ENCODE measurements at places on chromosomes 3 and 15.

DNA sequence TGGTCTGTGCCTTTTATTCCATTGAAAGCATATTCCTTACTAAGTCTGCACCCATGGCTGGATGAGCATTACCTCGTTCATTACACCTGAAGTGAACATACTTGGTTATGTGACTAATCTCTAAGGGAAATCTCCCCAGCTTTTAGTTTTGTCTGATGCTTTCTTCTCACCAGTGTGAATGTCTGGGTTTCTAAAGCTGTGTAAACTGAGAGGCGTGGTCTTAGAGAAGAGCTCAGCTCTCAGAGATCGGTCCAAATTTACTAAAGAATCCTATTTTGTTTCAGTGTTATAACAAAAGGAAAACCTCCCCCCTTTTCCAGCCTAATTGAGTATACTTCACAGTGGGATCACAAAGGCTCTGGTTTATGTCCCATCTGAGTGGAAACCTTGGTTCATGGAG, 352.3 kb downstream of the PTPRG start:
- no peak for DNase-seq

DNA sequence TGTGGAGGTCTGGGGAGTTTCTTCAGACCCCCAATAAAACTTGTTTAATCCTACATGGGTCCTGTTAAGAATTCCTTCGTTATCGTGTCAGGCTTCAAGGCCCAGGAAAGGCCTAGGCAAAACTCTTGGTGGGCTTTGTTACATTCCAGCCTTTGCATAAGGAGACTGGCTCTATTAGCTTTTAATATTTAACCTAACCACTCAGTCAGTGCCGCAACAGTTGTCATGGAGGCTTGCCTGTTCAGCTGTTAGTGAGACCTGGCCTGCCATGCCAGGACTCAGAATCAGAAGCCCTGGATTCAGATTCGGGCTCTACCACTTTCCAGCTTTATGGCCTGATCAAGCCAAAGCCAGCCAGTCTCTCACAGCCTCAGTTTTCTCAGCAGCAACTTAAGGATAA, 19.6 kb downstream of the EIF1B start:
- no peak for DNase-seq

DNA sequence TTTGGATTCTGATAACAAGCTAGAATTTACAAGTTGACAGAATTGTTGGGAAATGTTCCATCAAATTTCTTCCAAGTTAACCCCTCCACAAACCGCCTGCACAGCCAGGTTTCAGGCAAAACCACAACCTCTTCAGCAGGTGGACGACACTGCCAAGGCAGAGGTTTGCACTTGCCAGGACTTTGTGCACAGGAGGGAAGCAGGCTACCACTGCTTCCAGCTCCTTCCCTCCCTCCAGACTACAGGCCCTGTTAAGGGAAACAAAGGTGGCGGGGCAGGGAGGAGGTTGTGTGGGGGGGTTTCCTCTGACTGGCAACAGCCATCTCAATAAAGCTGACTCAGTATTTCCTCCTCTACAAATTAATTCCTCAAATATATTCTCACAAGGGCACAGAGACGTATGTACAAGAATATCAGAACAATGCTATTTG, 42.2 kb downstream of the TBC1D2B start:
- DNase-seq, result no peak

GRCh38 chr3:153976891-153977554, 144.2 kb upstream of the ARHGEF26 start:
- DNase-seq, result no peak

DNA sequence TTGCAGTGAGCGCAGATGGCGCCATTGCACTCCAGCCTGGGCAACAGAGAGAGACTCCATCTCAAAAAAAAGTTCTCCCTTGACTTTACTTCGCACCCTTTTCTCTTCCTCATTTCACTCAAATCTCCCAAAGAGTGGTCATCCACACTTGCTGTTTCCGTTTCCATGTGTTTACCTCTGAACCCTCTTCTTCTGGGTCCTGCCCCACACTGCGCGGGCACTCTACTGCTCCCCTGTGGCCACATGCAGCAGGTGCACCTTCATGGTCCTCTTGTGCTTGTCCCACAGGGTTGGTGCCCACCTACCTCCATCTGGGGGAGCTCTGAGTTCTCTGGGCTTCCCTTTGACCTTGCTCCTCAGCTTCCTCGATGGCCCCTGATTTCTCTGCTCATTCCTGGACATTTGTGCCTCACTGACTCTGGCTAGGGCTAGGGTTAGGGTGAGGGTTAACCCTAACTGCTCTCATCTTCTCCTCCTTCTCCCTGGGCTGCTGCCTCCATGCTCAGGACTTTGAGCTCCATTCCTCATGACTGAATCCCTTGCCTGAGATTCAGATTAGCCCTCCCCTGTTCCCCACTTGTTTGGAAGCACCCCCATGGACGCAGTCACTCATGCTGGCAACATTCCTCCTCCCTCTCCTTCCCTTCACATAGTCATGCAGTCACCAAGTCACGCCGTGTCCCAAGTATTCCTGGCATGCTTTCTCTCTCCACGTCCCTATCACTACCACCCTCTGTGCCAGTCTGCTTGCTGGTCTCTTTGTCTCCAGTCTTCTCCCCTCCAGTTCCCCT, 26.6 kb upstream of the KY start:
- DNase-seq, result no peak

- no peak for DNase-seq
Measured at GRCh38 chr15:68572921-68573320, 5.9 kb upstream of the CORO2B start.

DNA sequence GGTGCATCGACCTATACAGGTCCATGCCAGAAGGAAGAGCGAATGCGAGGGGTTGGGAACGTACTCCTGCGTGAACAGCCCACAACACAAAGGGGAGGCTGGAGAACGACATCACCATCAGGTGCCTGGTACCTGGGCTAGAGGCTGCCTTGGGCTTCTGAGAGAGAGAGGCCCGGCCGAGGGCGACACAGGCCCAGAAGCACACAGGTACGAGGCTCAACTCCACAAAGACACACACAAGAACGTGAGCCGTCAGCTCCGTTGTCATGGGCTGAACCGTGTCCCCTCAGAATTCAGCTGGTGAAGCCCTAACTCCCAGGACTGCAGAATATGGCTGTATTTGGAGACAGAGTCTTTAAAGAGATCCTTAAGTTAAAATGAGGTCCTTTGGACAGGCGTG, 134.3 kb downstream of the ATP10A start:
- DNase-seq, result no peak

DNA sequence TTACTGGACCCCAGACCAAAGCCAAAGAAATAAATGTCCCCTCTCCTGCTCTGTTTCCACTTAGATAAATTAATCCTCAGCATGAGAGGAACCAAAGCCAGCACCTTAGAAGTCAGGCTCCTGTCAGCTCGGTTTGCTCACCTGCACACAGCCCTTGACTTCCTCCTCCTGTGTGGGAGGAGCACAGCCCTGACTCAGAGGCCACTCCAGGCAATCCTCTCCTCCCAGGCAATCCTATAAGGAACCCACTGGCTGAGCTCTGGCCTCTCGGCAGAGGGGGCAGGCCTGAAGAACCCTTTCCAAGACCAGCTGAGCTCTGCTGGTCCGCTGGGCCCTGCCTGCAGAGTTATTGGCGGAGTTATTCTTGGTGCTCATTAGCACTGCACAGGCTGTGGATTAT, 30.8 kb downstream of the LIPC start:
- DNase-seq, result no peak

DNA sequence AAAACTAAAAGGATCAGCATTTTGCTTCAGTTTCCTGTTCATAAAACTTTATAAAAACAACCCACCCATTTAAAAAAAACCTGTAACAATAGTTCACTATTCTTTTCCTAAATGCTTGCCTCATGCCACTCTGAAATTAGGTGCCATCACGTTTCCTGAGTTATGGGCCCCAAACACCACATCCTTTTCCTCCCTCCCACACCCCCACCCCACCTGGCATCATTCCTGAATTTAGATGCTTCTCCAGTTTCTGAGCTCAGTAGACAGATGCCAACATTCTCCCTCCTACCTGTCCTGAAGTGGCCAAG, 11.9 kb upstream of the ARHGEF3 start:
- DNase-seq, result no peak

- peak; percentile 57 for DNase-seq
Measured at GRCh38 chr3:138434276-138434874, at the start of gene ESYT3. TSS of gene ESYT3 (plus strand) at chr3:138434616. CDS start at chr3:138434799, 183 bp downstream.

GRCh38 chr3:122929188-122930062, 98.1 kb downstream of the SEMA5B start:
- DNase-seq, result no peak

DNA sequence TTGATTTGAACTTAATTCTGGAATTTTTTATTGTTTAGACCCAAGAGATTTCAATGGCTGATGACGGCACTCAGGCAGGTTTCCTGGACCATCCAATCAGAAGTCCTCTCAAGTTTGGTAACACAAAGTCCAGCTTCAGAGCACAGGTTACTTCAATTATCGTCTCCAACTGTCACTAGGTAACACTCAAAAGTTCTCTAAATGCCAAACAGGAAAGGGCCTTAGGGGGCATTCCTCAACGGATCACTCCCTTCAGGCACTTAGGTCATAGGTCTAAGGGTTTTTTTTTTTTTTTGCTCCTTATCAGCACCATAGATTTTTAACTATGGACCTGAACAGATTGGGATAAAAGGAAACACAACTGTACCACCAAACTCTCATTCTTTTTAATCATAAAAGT, 85.8 kb downstream of the MEIS2 start:
- no peak for DNase-seq

- DNase-seq, result no peak
Measured at GRCh38 chr3:31947162-31947561, 33.9 kb downstream of the OSBPL10 start.

- peak; percentile 93 for DNase-seq
Measured at GRCh38 chr3:45992821-45993221, 2.8 kb downstream of the FYCO1 start.

- no peak for DNase-seq
Measured at GRCh38 chr3:118435851-118436350, 598.7 kb downstream of the IGSF11 start.

DNA sequence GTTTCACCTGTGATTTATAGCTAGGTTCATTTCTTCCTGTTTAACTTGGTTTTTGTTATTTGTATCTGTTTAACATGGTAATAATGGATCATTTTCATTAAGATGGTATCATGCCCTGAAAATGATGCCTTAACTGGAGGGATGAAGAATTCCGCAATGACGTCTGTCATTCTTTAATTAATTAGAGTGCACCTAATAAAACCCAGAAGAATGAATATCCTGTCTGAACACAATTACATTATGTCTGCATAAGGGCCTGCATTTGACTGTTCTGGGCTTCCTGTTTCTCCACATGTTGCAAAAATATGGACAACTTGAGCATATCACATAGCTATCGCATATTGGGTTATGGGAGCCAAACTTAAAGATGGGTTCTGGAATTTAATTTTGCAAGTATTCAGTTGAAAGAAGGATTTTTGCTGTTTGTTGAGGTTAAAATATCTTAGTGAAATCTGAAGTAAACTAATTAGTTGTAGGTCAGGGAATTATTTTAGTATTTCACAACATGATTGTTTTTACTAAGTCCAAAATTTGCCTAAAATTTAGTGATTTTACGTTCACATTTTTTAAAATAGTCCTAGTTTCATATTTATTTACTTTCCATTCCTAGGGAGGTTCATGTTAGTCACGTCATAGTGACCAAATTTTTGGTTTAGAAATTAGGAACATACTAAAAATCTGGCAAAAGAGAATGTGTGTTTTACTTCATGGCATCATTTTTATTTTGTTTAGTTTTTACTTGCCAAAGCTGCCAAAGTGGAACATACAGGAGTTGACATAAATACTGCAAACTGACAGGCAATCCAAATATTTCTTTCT, 321.0 kb upstream of the TGFBR2 start:
- DNase-seq, result no peak

DNA sequence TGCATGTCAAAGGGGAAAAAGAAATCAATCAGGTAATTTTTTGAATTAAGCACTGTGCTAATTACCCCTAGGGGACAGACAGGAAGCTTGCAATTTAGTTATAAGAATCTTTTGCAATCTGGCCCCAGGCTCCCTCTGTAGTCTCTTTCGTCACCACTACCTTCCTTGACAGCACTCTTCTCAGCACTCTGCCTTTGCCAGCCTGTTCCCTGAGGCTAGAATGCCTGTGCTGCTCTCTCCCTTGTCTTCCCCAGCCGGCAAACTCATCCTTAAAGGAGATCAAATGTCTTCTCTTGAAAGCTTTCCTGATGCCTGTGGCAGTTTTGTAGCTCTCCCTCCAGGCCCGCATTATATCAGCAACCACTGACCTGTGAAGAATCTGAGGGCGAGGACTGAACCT, 32.4 kb upstream of the PRTG start:
- DNase-seq, result no peak

- no peak for DNase-seq
Measured at GRCh38 chr3:87949879-87950208, 109.0 kb downstream of the CGGBP1 start.

DNA sequence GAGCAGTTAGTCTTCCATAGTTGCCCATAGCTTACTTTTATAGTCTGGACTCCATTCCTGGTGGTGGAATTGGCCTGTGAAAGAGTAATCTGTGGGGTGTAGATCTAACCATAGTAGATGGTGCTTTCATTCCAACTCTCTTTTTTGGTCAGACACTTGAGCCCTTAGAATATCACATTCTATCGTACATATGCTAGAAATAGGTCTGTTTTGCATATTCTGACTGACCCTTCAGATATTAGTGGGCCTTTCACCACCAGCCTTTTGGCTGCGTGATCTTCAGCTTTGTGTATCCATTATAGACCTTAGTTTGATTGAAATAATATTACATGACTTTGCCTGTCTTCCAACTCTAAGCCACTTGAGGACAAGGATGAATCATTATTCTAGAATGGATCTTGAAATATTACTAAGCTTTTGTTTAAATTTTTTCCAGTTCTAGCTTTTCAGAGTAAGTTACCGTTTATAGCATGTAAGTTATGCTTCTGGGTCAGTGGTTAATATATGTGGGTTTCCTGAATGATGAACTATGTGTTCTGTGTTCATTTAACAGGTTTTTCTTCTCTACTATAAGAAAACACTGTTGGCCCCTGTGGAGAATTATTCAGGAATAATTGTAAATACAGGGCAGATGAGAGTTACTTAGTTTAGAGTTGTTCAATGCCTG, 8.7 kb downstream of the RAB7A start:
- no peak for DNase-seq

GRCh38 chr3:73510334-73510733, 114.4 kb downstream of the PDZRN3 start:
- DNase-seq, result no peak

DNA sequence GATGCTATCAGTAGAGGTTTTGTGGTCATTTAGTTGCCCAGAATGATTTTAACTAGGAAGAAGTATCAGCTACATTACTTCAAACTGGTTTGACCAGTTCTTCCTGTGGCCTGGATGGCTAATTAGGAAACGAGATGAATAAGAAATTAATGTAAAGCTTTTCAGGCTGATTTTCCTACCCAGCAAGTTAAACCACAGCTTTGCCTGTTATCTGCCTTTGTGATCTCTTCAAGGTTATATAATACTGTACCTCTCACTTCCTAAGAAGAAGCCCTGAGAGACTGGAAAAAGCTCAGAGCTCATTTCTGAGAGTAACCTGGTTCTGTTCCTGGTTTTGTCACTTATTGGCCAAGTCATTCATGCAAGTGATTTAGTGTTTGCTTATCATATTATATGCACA, 782.2 kb upstream of the GOLIM4 start:
- no peak for DNase-seq

Data from MV-4-11 (cell line).